ENCODE measurements at places on chromosomes 4 and X. TPM values are rescaled to one million over a fixed set of nuclear protein-coding genes. Genes with fewer than 3 reads are reported as not detected.
A peak's percentile ranks its signal among the peaks of the same experiment; 100 is the strongest.

The GYPE gene
- total RNA-seq = not detected

The DCX gene
- 0.40 TPM for total RNA-seq

DNA sequence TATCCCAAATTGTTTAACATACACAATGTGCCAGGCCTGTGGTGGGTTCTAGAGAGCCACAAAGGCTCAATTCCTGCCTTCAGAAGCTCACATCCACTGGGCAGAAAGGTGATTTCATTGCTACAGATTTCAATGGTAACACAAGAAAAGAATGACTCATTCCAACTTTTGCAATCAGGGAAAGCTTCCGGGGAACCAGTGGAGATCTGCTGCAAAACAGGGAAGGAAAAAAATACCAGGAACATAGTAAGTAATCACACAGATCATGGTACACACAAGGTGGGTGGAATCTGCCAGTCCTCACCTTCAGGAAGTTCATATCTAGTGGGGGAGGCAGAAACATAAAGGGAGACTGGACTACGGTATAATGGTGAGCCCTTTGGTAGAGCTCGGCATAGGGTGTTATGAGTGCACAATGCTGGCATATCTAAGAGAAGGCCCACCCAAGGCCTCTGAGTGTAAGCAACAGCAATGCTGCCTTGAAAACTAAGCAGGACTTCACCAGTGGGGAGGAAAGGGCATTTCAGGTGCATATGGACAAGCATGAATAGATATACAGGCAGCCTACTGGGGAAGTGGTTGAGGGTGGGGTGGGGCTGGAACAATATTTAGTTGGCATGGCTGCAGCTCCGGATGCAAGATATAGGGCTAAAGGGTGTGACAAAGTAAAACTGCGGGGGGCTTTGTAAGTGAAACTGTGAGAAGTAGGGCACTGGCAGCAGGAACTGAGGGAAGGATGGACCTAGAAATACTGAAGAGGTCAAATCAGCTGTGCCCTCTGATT lies 24.2 kb downstream of the GPRIN3 start:
- H3K27me3 ChIP-seq = no peaks in the 10 kb centered on the region
- H3K36me3 ChIP-seq = no peaks in the 10 kb centered on the region
- peak overlapping the region; percentile 77 for H3K27ac ChIP-seq
- H3K4me3 ChIP-seq = no peak overlapping the region
- peaks cover 12% of the 10 kb centered on the region for H3K4me1 ChIP-seq
- peak; percentile 65 for DNase-seq

The MAGIX gene
- total RNA-seq = 14.7 TPM

GRCh38 chr4:70902577-70903290 lies 565 bp downstream of the MOB1B start:
- H3K27me3 ChIP-seq = no peaks in the 10 kb centered on the region
- H3K27ac ChIP-seq = peak overlapping the region; percentile 76
- DNase-seq = peak; percentile 34
- H3K4me3 ChIP-seq = peak overlapping the region; percentile 76
- H3K4me1 ChIP-seq = no peaks in the 10 kb centered on the region

DNA sequence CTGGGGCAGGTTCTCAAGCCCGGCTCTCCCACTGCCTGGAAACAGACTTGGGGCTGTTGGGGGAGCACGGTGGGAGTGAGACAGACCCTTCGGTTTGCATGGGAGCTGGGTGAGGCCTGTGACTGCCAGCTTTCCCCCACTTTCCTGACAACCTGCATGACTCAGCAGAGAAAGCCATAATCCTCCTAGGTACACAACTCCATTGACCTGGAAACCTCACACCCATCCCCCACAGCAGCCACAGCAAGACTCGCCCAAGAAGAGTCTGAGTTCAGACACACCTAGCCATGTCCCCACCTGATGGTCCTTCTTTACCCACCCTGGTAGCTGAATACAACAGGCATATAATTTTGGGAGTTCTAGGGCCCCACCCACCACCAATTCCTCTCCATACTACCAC lies 57.6 kb upstream of the UBQLN2 start:
- H3K4me3 ChIP-seq = no peak overlapping the region
- no peak overlapping the region for H3K27ac ChIP-seq
- no peaks in the 10 kb centered on the region for H3K27me3 ChIP-seq

DNA sequence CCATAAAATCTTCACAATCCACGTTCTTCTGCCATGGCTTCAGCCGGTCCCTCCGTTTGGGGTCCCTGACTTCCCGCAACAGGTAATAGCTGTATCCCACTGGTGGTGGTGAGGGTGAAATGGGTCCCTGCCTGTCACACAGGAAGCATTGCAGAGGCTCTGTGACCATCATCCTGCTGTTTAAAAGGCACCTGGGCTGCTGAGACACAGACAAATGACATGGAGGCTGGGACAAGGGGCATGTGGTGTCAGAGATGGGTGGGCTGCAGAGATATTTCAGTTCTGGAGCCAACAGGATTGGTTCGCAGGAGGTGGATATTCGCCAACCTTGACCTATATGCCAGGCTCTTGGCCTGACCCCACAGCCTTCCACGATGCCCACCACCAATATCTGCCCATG lies 82.1 kb downstream of the JAKMIP1 start:
- H3K27ac ChIP-seq = no peak overlapping the region
- no peaks in the 10 kb centered on the region for H3K4me1 ChIP-seq
- H3K27me3 ChIP-seq = no peaks in the 10 kb centered on the region
- H3K36me3 ChIP-seq = no peaks in the 10 kb centered on the region
